T-cell (primary cell): ENCODE measurements at places on chromosomes 2 and 18.

GRCh38 chr2:226508683-226509082 is 290.9 kb downstream of the IRS1 start:
- DNase-seq = no peak

GRCh38 chr2:233460726-233461441 is 105.7 kb downstream of the USP40 start:
- no peak for DNase-seq

- no peak for DNase-seq
Measured at GRCh38 chr2:186693446-186693832, 421 bp upstream of the FAM171B start.

GRCh38 chr18:25164848-25165811 is 186.8 kb downstream of the ZNF521 start:
- no peak for DNase-seq

DNA sequence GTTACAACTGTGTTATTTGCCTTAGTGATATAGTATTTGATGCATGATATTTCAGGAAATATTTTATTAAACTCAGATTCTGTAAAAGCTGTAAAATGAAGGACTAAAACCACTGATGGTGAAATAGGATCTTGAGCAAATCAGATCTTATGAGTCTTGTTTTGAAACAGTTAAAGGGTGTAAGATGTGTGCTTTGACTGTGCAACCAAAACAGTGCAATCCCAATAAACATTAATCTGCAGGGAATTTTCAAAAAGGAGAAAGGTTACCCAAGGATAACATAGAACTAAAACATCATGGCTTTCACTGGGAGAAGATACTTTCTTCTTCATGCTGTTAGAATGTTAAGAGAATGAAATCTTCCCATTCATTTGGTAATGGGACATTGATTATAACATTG is 378.7 kb downstream of the PARD3B start:
- DNase-seq = no peak

- DNase-seq = no peak
Measured at GRCh38 chr2:47510745-47511144, 107.8 kb downstream of the MSH2 start.

- no peak for DNase-seq
Measured at GRCh38 chr2:18986046-18986445, 372.4 kb downstream of the OSR1 start.

- no peak for DNase-seq
Measured at GRCh38 chr2:136151021-136151971, 33.3 kb upstream of the CXCR4 start.

DNA sequence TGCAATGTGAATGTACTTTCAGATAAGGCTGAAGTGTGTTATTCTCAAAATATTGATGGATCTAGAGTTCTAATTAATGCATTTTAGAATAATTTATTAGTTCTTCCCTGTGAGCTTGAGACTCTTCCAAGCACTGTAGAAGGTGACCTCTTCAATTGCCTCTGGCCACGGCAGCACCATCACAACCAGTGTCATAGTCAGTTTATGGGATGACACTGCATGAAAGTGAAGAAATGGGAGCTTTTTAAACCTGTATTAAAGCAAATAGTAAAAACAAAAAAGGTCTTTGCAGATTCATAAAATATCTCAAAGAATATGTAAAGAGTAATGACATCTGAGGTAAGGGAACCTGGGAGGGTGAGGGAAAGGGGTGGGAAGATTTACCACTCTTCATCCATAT is 52.0 kb downstream of the OXER1 start:
- no peak for DNase-seq

GRCh38 chr2:240447331-240447730 is 11.9 kb downstream of the GPC1 start:
- no peak for DNase-seq

- no peak for DNase-seq
Measured at GRCh38 chr2:48965204-48965603, 189.1 kb downstream of the FSHR start.

DNA sequence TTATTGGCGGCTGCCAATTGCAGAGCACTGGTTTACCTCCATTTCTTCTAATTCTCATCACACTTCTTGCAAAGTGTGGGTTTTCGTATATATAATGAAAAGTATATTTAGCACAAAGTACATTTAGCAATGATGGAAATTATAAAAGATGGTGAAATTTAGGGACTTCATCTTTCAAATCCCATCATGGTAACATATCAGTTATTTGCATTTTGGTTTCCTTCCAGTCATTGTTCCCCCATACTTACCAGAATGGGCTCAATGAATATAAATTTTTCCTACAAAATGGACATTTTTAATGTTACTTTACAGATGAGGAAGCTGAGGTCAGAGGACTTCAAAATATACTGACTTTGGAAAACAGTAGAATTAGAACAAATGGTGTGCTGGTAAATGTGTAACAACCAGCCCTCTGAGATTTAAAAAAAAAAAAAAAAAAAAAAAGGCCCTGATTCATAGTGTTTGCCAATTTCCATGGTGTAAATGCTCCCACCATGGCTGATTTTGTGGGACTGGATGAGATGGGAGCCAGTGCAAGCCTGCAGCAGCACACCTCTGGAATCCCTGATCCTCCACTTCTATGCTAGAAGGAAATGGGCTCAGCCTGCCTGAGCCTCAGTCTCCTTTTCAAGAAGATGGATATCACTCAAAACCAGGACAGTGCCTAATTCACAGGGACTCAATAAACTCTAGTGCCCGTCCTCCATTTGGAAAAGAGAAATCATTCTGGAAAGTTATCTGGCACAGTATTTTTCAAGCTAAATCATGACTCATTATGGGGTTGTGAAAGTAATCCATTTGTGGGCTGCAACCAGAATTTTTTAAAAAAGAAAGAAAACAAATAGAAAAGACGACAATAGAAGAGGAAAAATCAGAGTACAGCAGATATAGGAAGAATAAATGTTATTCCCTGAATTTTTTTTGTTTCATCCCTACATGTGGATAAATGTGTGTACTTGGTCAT is 34.0 kb downstream of the LBH start:
- DNase-seq = no peak

DNA sequence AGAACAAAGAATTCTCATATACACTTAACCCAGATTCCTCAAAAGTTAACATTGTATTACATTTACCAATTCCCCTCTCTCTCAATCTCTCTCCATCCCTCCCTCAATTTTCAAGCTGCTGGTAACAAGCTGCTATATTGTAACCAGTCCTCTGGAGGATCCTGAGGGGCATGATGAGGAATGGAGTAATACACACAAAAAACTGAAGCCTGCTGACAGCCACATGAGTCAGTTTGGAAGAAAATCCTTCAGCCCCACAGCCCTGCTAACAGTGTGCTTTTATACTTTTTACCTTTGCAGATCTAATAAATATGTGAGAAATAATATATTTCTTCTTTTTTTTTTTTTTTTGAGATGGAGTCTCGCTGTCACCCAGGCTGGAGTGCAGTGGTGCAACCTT is 165.7 kb upstream of the RAB12 start:
- DNase-seq = no peak

- DNase-seq = no peak
Measured at GRCh38 chr2:81078631-81079030, 774.1 kb upstream of the LRRTM1 start.

DNA sequence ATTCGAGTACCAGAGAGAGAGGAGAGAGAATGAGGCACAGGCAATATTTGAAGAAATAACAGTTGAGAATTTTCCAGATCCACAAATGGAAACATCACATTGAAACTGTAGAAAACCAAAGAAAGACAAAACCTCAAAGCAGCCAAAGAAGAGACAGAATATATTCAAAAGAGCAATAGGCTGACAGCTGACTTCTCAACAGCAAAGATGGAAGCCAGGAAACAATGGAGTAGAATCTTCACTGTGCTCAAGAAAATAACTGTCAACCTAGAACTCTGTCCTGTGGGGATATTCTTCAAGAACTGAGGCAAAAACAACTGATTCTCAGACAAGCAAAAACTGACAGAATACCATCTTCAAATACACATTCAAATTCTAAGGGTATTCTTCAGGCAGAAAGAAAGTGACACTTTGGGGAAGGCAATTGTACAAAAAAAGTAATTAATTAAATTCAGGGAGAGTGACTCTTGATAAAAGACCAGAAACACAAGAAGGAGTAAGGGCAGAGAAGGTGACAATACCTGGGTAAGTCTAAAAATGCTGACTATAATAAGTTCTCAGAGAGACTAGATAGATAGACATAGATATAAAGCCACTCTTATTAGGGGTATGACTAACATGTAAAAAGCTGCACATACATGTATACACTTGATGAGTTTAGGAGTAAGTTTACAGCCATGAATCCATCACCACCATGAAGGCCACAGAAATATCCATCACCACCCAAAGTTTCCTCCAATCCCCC is 25.6 kb downstream of the ANKMY1 start:
- no peak for DNase-seq

DNA sequence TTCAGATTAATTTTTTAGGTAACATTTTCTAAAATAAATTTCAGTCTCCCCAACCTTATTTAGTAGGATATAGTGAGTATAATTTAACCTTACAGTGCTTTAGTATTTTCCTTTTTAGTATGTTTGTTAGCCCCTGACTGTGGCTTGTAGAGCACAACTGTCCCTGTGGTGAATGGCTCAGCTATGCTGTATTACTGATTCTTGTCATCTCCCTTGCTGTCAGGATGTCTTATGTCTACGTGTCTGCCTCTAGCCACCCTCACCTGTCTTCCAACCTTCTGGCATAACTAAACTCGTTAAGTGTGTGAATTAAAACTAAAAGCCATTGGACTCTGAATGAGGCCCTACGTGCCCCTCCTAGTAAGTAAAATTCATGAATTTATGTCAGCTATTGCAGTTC is 18.4 kb downstream of the MRPS9 start:
- DNase-seq = no peak

GRCh38 chr2:121375621-121376159 is 90.7 kb upstream of the TFCP2L1 start:
- no peak for DNase-seq

- no peak for DNase-seq
Measured at GRCh38 chr2:102367331-102367971, 11.9 kb downstream of the IL18R1 start.

- no peak for DNase-seq
Measured at GRCh38 chr2:60551240-60552077, 2.0 kb downstream of the BCL11A start.

- no peak for DNase-seq
Measured at GRCh38 chr2:235142601-235143000, 190.8 kb downstream of the SH3BP4 start.

DNA sequence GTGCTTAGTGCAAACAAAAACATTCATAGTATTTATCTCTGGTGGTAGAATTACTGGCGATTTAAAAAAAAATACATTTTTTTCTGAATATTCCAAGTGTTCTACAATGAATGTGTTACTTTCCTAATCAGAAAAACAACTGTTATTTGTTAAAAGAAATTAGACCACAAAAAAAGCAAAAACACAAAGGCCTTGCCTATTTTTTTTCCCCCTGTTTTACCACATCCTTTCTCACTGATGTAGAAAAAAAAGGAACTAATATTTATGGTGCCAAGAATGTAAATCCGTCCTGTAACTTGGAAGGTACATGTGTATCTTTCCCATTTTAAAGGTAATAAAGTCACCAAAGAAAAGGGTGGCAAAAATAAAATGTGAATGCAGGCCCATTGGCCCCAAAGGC is 28.4 kb upstream of the MGAT4A start:
- DNase-seq = no peak

GRCh38 chr2:63225964-63226686 is 175.5 kb downstream of the OTX1 start:
- DNase-seq = no peak

GRCh38 chr18:77560341-77560992 is 310.8 kb downstream of the GALR1 start:
- DNase-seq = no peak

- no peak for DNase-seq
Measured at GRCh38 chr18:21897811-21898210, 157.2 kb downstream of the MIB1 start.

DNA sequence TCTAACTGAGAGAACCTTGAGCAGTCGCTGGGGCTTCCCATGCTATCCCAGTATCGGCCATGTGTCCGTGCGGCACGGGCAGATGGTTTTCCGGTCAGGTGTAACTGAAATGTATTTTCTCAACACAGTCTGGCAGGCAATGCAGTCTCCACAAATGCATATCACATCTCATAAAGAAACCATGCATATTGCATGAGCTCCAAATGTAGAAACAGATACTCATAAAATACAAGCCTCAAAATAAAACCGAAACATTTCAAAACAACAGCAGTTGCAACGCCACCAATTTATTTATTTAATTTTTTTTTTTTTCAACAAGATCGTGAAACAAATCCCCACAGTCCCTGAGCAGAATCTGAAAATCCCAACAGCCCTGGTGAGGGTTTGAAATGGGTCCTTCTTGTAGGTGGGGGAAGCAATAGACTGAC is 299.4 kb downstream of the LPIN1 start:
- no peak for DNase-seq

GRCh38 chr18:80088823-80089222 is 20.2 kb upstream of the ADNP2 start:
- no peak for DNase-seq

DNA sequence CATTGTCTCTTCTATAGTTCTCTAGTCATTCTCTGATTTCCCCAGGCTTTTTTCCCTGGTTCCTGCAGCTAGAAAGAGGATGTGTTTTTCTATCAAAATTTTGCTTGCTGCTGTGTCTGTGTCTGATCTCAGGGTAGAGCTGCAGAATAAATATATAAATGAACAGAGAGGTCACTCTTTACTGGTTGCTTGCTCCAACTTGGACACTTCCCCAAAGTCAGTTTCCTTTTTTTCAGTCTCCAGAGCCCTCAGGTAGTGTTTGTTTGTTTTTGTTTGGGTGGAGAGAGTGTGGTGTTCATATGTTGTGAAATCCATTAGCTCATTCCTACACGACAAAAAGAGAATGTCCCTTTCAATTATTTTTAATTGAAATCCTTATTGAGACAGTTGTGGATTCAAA is 85.8 kb downstream of the CERS6 start:
- no peak for DNase-seq

DNA sequence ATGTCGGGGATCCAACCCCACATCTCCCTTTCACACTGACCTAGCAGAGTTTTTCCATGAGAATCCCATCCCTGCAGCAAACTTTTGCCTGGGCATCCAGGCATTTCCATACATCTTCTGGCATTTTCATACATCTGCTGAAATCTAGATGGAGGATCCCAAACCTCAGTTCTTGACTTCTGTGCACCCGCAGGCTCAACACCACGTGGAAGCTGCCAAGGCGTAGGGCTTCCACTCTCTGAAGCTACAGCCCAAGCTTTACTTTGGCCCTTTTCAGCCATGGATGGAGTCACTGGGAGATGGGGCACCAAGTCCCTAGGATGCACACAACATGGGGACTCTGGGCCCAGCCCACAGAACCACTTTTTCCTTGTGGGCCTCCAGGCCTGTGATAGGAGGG is 32.2 kb upstream of the TEX51 start:
- no peak for DNase-seq

- DNase-seq = no peak
Measured at GRCh38 chr2:74194799-74195198, 3.6 kb upstream of the MTHFD2 start.
